Activated CD4-positive, alpha-beta T cell treated with anti-CD3 and anti-CD28 coated beads, Interleukin-2, amount 10 ng/mL, durations not matched to agents 7 days and 5 days (primary cell): ENCODE measurements at places on chromosomes 2 and 18.

DNA sequence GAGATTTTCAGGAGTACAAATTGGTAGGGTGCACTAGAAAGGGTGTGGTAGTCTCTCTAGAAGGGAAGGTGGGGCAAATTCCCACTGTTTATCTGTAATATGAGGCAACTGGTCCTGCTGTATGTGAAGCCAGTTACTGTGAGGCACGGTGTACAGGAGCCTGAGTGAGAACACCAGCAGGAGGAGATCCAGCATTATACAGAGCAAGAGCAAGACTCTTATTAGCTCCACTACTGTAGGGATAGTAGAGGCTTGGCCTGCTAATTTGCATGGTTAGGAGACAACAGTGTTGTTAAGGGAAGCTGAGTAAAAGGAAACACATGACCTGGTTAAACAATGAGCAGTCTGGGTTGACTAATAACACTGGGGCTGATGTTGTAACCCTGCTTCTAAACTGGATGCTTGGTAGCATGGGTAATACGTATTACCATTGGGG is 76.3 kb upstream of the WDSUB1 start:
- H3K4me1 ChIP-seq = no peaks in the 10 kb centered on the region
- H3K4me3 ChIP-seq = no peak overlapping the region
- no peak for DNase-seq

- no peak overlapping the region for H3K27ac ChIP-seq
- peaks cover 7% of the 10 kb centered on the region for H3K4me1 ChIP-seq
- DNase-seq = no peak
- H3K27me3 ChIP-seq = no peaks in the 10 kb centered on the region
- H3K36me3 ChIP-seq = peaks cover 65% of the 10 kb centered on the region
Observed at GRCh38 chr2:36871068-36871707, 95.1 kb downstream of the STRN start.

- H3K27me3 ChIP-seq = no peaks in the 10 kb centered on the region
- H3K27ac ChIP-seq = no peak overlapping the region
- no peak for DNase-seq
- H3K36me3 ChIP-seq = no peaks in the 10 kb centered on the region
- no peak overlapping the region for H3K4me3 ChIP-seq
Observed at GRCh38 chr18:80006724-80007123, 18.4 kb upstream of the TXNL4A start.

DNA sequence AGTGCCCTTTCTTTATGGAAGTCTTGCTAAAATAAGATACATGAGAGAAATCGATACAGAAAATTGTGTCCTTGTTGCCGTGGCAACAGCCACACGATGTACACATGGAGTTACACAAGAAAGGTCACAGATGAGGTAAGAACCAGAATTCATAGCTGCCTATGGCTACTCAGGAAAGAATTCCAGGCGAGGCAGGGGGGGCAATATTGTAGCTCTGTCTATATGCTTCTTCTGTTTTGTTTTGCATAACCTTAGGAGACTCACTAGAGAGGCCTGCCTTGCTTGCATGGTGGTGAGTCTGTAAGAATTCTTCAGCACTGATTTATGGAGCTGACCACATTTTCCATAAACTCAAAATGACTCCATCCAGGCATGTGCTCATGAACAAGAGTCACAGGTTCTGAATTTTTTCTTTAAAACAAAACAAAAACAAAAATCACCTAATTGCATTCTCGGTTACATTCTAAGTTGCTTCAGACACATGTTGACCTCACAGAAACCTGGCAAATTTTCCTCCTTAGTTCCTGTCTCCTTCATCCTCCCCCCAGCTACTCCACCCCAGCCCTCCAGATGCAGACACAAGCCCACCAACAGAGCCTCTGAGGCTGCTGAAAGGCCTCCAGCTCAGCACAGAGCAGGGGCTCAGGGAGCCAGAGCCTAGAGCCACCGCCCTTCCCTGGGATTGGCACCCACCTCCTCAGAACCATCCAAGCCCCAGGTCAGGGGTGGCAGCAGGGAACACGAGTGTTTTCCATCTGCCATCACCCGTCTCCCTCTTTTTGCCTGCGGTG is 183.5 kb downstream of the ANTXR1 start:
- H3K27ac ChIP-seq = no peak overlapping the region
- DNase-seq = no peak
- no peaks in the 10 kb centered on the region for H3K4me1 ChIP-seq
- H3K4me3 ChIP-seq = no peak overlapping the region

- peaks cover 18% of the 10 kb centered on the region for H3K27me3 ChIP-seq
- no peak overlapping the region for H3K4me3 ChIP-seq
- H3K4me1 ChIP-seq = no peaks in the 10 kb centered on the region
- no peak overlapping the region for H3K27ac ChIP-seq
- DNase-seq = no peak
Observed at GRCh38 chr18:37529863-37530262, 35.7 kb downstream of the CELF4 start.

GRCh38 chr2:178205853-178206521 is 11.7 kb downstream of the OSBPL6 start:
- peaks cover 38% of the 10 kb centered on the region for H3K27me3 ChIP-seq
- no peaks in the 10 kb centered on the region for H3K36me3 ChIP-seq
- H3K27ac ChIP-seq = no peak overlapping the region
- no peak overlapping the region for H3K4me3 ChIP-seq
- peaks cover 3% of the 10 kb centered on the region for H3K4me1 ChIP-seq

DNA sequence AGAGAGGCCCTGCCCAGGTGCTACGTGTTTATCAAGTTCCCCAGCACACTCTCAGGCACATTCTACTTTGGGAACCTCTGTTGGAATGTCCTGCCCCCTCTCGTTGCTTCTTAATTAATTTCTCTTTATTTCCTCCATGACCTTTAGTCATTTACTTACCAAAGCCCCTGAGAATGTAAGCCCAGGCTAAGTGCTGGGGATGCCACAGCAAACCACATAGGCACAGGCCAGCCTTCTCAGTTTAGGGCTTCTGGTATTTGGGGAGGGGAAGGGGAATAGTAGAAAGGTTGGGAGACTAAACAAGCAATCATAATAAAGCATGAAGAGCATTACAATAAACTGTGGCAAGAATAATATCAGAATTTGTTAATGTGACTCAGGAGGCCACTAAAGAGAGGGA is 85.7 kb downstream of the EVA1A start:
- H3K36me3 ChIP-seq = no peaks in the 10 kb centered on the region
- H3K4me1 ChIP-seq = no peaks in the 10 kb centered on the region
- H3K27ac ChIP-seq = no peak overlapping the region
- no peak for DNase-seq

DNA sequence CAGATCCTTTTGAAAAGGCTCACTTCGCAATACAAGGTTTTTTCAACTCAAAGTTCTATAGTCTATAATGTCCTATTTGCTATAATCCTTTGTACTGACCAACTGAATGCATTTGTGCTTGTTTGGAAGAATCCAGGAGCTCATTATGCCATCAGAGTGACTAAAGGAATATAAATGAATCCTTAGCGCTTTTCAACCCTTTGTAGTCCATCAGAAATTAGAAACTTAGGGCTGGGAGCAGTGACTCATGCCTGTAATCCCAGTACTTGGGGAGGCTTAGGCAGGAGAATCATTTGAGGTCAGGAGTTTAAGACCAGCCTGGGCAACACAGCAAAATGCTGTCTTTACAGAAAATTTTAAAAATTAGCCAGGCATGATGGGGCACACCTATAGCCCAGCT is 330.2 kb upstream of the CHAC2 start:
- no peaks in the 10 kb centered on the region for H3K4me1 ChIP-seq
- peaks cover 2% of the 10 kb centered on the region for H3K27me3 ChIP-seq
- H3K36me3 ChIP-seq = no peaks in the 10 kb centered on the region
- H3K4me3 ChIP-seq = no peak overlapping the region

GRCh38 chr18:54828986-54829385 is 709 bp downstream of the RAB27B start:
- H3K36me3 ChIP-seq = peaks cover 7% of the 10 kb centered on the region
- H3K4me3 ChIP-seq = peak overlapping the region; percentile 85
- H3K27ac ChIP-seq = peak overlapping the region; percentile 83
- peaks cover 24% of the 10 kb centered on the region for H3K4me1 ChIP-seq
- DNase-seq = no peak

DNA sequence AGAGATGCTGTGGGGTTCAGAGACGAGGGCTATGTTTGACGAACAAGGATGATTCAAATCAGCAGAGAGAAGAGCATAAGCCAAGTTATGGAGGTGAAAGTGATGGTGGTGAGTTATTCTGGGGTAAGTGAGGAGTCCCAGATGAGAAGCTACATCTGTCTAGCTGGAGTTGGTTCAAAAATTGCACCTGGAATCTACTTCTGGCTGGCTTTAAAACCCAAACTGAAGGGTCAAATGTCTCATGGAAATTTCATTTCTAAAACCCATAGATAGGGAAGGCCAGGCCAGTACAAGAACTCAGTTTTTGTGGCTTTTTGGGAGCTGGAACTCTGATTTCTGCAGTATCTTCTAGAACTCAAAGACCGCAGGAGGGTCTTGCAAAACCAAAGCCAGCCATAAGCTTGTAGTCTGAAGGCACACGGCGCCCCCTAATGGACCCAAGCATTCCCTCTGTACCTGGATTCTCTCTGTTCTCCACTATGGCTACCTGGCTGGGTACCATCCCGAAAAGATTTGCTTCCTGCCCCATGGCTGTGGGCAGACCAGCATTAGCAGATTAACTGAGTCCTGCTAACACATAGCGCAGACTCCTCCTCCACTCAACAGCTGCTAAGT is 229.1 kb upstream of the SLC14A2 start:
- H3K27ac ChIP-seq = no peak overlapping the region
- peaks cover 19% of the 10 kb centered on the region for H3K27me3 ChIP-seq
- H3K36me3 ChIP-seq = no peaks in the 10 kb centered on the region

- H3K27me3 ChIP-seq = no peaks in the 10 kb centered on the region
- no peaks in the 10 kb centered on the region for H3K36me3 ChIP-seq
- H3K4me3 ChIP-seq = no peak overlapping the region
- no peak for DNase-seq
Observed at GRCh38 chr2:3654011-3654410, 4.0 kb upstream of the ALLC start.

GRCh38 chr18:3451989-3452749 is 2.2 kb downstream of the TGIF1 start:
- H3K4me1 ChIP-seq = peaks cover 52% of the 10 kb centered on the region
- peak; percentile 39 for DNase-seq
- peak overlapping the region; percentile 97 for H3K27ac ChIP-seq
- H3K27me3 ChIP-seq = no peaks in the 10 kb centered on the region

GRCh38 chr18:22172120-22172582 is 2.8 kb downstream of the GATA6 start:
- no peaks in the 10 kb centered on the region for H3K36me3 ChIP-seq
- H3K4me1 ChIP-seq = peaks cover 16% of the 10 kb centered on the region
- peaks cover 74% of the 10 kb centered on the region for H3K27me3 ChIP-seq
- no peak overlapping the region for H3K4me3 ChIP-seq
- no peak overlapping the region for H3K27ac ChIP-seq
- no peak for DNase-seq

DNA sequence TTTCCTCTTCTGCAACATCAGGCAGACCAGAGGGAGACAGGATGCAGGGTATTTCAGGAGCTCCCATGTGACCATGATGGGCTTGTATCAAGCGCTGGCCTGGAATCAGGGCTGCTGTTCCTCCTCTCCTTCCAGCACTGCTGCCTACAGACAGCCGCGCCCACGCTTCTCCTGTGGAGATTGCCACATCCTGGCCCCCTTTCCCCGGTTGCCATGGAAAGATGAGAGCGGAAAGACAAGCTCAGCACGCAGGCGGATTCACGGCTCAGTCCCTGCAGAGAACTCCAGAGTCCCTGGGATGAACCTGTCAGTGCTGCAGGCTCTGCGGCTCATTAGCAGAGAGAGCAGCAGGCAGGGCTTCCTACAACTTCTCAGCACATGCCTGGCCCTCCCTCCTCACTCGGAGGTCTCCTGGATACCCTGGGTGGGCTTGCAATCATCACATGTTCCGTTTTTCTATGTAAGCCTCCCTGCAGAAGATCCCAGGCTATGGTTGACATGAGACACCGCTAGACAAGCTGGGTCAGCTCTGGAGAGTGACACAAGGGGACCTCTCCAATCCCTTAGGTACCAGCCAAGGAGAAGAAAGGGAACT is 497.8 kb upstream of the MYT1L start:
- peak; percentile 2 for DNase-seq
- H3K4me3 ChIP-seq = no peak overlapping the region
- H3K27ac ChIP-seq = no peak overlapping the region
- no peaks in the 10 kb centered on the region for H3K36me3 ChIP-seq

DNA sequence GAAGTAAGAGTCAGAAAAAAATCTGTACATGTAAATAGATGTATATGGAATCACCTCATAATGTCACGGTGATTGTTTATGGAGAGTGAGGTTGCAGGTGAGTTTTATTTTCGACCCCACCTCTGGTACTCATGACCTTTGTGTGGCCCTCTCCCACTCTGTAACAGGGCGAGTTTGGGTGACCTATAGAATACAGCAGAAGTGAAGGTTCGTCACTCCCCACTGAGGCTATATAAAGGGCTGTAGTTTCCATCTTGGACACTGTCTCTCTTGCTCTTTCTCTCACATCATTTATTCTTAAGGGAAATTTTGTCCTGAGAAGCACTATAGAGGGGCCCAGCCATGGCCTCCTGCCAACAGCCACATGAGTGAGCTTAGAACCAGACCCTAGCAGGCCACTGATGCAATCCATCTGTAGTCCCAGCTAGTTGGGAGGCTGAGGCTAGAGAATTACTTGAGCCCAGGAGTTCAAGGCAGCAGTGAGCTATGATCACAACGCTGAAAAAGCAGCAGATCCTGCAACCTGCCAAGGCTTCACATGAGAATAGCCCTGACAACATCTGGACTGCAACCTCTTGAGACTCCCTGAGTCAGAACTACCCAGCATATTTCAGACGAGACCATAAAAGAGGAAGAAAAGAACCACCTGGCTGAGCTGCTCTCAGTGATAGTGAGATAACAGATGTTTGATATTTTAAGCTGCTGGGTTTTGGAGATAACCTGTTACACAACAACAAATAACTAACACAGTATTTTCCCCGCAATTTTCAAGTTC is 74.3 kb upstream of the SLC1A4 start:
- no peak overlapping the region for H3K4me3 ChIP-seq
- no peak for DNase-seq
- no peaks in the 10 kb centered on the region for H3K36me3 ChIP-seq
- H3K27me3 ChIP-seq = no peaks in the 10 kb centered on the region

DNA sequence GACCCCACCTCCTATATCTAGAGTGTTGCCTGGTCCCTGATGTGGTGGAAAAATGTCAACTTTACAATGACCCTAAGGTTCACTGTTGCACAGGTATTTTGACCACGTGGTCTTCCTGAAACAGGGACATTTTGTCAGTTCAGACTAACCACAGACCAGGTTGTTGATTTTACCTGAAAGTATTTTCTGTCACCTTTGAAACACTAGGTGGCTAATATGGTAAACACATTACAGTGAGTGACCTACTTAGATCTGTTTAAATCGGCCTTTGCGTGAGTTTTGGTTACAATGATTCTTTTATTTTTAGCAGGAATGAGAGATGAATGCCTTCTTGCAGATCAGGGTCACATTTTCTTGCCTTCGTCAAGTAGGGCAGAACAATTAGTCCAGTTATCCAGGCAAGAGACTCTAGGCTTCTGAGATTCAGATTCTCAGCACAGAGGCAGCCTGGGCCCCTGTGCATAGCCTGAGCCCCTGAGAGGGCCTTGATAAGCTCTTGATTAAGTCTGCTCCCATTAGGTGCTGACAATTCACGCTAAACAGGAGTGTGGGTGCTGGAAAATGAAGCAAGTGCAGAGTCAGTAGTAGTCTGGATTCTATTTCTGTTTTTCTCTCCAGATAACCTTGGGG is 226.2 kb downstream of the KCNS3 start:
- no peaks in the 10 kb centered on the region for H3K36me3 ChIP-seq
- DNase-seq = no peak
- no peak overlapping the region for H3K27ac ChIP-seq
- no peak overlapping the region for H3K4me3 ChIP-seq
- no peaks in the 10 kb centered on the region for H3K4me1 ChIP-seq
- H3K27me3 ChIP-seq = no peaks in the 10 kb centered on the region
